NCI-H2227 treated with DMSO at 0.1 percent for 48 hours (cell line): ENCODE measurements at places on chromosomes 1 and 21.
A peak's percentile ranks its signal among the peaks of the same experiment; 100 is the strongest.

- DNase-seq, result no peak
These were observed 14.6 kb downstream of the NCMAP start for GRCh38 chr1:24570265-24571125.

- DNase-seq, result no peak
These were observed 46.9 kb downstream of the IER5 start for GRCh38 chr1:181135437-181135731.

- DNase-seq, result no peak
These were observed 60.9 kb downstream of the PRDM2 start for GRCh38 chr1:13760921-13761320.

DNA sequence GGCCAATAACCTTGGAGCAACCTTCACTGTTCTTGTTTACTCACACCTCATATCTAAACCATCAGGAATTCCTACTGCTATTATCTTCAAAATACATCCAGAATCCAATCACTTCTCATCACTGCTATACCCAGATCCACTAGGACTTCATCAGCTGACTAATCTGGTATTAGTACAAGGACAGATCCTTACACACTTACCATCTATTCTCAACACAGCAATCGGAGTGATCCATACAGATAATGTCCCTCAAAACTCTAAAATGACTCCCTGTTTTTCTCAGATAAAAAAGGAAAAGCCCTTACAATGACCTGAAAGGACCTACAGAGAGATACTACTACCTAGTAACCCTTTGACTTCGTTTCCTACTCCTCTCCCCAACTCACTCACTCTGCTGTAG is 70.8 kb downstream of the ZNF644 start:
- no peak for DNase-seq

- no peak for DNase-seq
These were observed 64.0 kb downstream of the ITPKB start for GRCh38 chr1:226674892-226675714.

DNA sequence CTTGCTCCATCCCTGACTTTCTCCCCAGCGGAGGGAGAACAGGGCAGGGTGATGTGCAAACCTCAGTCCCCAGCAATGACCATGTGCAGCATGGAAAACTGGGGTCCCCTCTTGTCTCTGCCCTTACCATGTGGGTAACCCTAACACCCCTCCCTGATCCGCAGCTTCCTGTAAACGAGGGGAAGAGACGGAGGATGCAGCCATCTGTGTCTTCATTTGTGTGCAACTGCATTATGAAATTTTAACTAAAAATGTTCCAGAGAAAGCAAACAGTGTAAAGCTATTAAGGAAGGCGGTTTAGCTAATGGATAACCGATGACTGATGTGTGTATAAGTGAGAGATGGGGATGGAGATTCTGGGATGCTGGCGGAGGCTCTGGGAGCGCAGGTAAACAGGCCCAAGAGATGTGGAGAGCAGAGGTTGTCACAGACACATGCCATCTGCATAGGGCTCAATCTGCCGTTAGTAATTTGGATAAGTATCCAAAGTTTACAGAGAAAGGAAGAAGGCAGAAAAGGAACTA is 206.6 kb downstream of the DSCAM start:
- no peak for DNase-seq

DNA sequence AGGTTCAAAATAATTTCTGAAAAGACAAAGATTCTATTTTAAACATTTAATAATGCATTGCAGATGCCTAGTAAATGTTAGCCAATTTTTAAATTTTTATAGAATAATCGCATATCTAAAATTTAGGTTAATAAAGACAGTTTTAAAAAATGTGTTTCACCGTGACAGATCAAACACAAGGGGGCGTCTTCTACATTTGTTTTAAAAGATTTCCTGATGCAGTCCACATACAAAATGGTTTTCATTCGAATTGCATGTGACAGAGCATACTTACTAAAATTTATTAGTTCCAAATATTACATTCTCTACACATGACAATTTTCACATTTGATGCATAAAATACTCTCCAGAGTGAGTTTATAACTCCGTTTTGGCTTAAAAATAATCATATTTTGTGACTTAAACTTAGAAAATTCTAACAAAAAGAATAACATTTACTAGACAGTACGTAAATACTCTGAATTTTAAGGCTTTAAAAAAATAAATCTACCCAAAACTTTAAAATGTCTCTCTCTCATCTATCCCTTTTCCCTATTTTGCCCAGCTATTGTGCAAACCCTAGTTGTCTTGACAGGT is 75.5 kb downstream of the ADAMTS1 start:
- no peak for DNase-seq

DNA sequence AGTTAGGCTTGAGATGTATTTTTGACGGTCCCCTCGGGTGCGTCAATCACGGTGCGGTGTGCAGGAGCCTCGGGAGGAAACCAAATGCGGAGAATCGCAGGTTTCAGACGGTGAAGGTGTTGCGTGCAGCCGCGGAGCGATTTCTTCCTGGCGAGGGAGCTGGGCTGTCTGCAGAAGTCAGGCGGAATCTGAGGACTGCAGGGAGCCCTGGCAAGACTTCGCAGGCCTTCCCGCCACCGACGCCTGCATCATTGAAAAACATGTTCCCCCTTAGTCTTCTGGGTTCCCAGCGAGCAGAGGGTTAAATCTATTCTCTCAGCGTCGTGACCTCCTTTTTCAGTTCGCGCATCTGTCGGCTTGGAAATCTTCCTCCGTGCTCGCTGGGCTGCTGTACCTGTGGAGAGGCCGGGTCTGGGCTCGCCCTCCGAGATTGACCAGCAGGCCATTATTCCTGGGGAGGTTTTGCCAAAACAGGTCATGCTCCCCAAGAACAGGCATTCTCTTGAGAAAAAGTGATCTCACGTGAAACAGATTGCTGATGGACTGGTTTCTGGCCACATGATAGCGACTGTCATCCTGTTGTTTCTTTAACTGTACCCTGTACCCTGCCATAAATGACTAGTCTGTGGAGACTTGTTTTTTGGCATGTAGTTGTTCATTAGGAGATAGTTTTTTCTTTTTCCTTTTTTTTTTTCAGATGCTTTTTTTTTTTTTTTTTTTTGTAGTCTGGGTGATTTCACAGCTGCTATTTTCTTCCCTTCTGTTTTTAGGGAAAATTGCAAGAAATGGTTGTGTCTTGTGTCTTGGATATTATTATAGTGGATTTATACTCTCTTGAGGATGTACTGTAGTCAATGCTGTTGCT is 894 bp downstream of the EPB41 start:
- DNase-seq, result peak; percentile 55

GRCh38 chr1:60894130-60894529 is 188.2 kb upstream of the NFIA start:
- DNase-seq, result no peak

DNA sequence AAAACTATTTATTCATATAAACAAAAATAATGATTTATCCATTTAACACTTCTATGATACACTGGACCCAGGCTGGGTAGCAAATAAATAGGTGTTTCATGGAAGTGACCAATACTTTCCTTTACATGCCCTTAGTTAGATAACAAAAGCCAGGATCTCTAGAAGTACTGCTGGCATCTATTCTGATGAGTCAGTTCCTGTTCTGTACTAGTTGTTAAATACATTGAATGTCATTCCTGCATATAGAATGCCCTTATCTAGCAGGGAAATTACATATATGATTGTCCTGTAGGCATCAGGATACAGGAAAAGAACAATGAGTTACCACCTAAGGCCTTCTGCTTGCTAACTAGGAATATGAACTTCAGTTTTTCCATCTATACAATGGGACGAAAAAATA is 130.8 kb downstream of the HFM1 start:
- no peak for DNase-seq

DNA sequence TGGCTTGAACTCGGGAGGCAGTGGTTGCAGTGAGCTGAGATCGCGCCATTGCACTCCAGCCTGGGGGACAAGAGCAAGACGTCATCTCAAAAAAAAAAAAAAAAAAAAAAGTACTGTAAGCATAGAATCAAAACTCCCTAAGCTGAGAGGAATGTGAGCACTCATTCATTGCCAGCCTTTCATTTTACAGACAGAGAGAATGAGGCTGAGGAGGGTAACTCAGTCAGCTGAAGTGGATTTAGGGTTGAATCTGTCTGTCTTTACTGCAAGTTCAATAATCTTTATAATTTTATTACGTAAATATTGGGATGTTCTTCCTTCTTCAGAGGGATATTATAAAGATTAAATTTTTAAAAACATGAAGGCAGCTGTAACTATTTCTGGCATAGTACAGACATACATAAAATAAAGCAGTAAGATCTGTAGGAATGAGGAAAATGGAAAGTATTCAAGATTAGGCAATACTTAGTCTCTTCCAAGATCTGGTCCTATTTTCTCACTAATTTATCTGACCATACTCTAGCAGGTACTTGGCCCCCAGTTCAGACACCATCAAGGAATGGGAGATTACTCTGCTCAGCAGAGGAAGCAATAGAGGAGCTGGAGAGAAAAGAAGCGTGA is 24.1 kb upstream of the MNDA start:
- DNase-seq, result no peak

DNA sequence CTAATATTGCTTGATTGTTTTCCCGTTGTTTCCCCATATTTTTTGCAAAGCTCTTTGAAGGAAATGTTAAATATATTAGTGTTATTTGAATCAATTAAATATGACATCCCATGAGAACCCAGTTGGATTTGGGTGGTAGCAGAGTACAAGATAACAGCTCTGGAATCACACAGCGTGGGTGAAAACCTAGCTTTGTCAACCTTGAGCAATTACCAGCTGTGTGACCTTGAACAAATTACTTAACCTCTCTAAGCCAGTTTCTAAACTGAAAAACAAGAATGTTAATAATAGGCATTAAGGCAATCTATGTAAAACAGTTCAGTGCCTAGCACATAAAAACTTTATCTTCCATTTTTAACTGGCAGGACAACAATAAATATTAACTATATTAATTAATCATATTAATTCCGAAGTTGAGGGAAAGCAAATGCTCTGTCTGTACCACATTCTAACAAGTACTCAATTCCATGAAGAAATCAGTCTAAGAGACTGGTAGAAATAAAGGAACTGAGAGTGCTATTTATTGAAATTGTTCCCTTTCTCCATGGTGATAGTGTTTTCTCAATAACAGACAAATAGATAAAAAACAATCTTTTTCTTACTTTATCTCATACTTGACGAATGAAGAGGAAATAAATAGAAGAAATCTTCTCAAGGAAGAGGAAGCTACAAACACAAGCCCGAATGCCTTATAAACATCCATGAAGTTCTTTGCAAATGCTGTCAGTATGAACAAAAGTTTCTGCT is 27.0 kb downstream of the DNASE2B start:
- no peak for DNase-seq

DNA sequence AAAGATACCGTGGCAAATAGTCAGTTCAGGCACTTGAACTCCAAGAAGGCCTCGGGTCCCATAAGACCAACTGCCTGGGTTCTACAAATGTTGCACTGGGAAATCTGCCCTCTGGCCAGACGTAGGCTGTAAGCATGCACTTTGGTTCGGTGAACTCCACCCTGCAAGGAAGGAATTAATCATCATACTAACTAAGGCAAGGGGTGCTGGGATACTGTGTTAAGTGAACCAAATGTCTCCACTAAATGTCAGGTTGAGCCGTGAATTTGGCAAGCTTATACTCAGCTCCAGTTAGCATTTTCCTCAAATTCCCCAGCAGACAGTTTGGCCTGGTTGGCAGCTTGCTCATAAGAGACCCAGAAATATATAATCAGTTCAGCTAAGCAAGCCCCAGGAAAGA is 385.9 kb downstream of the GPATCH2 start:
- DNase-seq, result no peak

GRCh38 chr1:8680664-8681650 is 136.5 kb downstream of the RERE start:
- no peak for DNase-seq

DNA sequence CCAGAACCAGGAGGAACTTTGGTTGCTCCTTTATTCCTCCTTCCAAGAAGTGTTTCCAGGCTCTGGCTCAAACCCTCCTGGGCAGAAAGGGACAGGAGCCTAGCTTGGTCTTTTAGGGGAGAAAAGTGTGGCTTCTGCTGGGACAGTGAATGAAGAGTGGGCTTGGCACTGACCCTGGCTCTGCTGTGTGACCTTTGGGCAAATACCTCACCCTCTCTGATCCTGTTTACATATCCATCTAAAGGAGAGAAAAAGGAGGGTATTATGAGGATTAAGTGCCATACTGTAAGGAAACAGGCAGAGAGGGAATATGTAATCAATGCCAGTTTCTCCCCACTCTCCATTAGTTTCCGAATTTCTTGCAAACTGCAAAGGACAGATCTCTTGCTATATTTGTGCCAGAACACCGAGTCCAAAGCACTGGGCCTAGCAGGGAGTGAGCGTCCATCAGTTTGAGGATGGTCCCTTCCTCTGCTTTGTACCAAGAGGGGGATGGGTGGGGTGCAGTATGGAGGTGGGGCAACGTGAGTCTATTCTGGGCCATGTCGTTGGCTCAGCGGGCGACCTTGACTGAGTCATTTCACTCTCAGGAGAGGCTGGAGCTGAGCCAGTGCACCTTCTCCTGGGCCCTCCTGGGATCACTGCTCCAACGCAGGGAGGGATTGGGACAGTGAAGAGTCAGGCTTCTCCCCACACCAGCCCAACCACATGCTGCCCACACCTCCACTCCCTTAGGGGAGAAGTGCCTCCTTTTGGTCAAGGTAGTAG is 38.4 kb downstream of the IGSF21 start:
- no peak for DNase-seq

- no peak for DNase-seq
These were observed 7.1 kb upstream of the PLEKHM2 start for GRCh38 chr1:15676688-15677661.

- DNase-seq, result no peak
These were observed 21.4 kb upstream of the EPHA2 start for GRCh38 chr1:16177306-16177705.

DNA sequence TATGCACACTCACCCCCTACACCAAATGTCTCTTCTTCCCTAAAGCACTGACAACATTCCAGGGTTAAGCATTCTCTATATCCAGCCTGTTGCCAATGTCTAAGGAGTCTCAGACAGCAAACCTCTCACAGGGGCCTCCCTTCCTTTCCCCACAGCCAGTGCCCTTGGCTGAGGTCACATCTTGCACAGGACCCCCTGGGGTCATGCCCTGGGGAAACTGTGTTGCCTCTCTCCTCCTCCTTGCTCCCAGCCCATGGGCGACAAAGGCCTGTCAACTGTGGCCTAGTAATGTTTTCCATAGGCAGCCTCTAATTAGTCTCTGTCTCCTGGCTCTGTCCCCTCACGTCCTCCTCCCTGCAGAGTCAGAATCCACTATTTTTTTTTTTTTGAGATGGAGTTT is 54.6 kb downstream of the NENF start:
- no peak for DNase-seq

DNA sequence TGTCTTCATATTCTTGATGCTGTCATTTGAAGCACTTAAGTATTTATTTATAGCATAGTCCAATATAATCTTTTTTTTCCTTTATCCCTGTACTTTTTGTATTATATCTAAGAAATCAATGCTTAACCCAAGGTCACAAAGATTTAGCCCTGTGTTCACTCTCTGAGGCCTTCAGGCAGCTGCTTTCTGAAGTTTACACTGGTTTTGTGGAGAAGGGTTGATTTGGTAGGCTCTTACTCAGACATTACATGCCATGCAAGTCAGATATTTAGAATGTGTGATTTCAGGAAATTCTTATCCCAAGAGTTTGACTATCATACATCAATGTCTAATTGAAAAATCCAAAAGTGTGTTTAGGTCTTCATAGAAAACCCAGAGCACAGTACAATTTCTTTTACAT is 56.3 kb downstream of the PALMD start:
- DNase-seq, result no peak

- no peak for DNase-seq
These were observed 1753.4 kb downstream of the MRPL39 start for GRCh38 chr21:23853796-23854379.
